Activated CD4-positive, CD25-positive, alpha-beta regulatory T cell treated with anti-CD3 and anti-CD28 coated beads, Interleukin-2, amount 50 U/mL, for 72 hours (primary cell): ENCODE measurements at places on chromosomes 5 and 9.

- DNase-seq: no peak
Observed at GRCh38 chr5:179162351-179163235, 102.4 kb downstream of the ZNF354C start.

GRCh38 chr5:74598731-74599130 lies 41.8 kb downstream of the ENC1 start:
- no peak for DNase-seq

DNA sequence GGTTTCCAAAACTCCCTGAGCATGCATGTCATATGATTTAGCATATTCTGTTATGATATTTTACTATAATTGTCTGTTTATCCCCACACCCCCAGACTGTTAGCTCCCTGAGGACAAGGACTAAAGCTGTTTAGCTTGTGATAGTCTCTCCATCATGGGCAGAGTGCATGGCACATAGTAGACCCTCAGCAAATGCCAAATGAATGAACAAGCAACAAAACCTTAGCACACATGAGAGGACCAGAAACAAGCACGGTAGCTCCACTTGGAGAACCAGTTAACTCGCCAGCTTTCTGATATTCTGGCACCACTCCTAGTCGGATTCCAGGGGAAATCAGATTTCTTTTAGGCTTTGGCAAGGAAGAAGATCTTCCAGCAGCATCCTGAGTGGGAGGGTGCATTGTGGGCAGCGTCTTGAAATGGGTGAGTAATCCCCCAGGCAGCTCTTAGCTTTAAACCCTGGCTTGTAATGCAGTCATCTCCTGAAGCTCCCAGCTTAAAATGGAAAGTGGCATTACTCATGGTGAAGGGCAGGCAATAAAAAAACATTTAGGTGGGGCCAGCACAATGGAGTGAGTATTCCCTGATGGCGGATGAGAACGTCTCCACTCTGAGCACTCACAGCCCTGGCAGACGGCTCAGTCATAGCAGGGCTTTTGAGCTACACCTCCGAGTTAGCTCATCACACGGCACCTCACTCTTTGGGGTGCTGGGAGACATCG lies 41.1 kb downstream of the FGF1 start:
- DNase-seq: no peak

DNA sequence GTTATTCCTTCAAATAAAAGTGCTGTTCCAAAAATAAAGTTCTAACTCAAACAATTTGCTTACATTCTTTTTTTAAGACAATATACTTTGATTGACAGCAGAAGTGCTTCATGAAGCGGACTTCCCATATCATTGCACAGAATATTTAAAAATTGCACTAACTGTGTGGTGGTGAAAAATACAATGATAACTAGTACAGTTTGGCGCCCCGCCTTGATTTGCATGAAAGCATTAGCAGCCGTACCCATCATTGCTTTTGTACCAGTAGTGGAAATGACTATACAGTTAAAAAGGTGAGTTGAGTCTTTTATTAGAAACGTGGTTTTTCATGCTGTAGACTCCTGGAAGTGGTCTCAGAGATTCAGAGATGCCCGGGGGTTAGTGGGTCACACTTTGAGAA lies 69.5 kb upstream of the MAP3K1 start:
- no peak for DNase-seq

- no peak for DNase-seq
Observed at GRCh38 chr5:13955896-13956295, 11.4 kb upstream of the DNAH5 start.

GRCh38 chr9:19583890-19584289 lies 175.1 kb downstream of the ACER2 start:
- no peak for DNase-seq

DNA sequence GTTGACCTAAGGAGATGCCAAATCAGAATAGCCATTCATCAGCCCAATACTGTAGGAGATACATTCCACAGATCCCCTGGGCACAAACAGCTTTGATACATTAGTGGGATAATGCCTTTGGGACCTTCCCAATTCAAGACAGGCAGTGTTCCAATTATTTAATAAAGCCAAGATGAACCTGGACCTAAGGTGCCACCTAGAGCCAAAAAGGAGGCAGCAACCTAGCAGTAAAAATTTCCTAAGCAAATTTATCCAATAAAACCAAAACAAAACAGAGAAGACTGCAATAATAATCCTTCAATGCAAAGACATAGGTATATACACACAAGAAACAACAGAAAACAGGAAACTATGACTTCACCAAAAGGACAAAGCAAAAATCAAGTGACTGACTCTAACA lies 253.0 kb downstream of the HINT1 start:
- no peak for DNase-seq

DNA sequence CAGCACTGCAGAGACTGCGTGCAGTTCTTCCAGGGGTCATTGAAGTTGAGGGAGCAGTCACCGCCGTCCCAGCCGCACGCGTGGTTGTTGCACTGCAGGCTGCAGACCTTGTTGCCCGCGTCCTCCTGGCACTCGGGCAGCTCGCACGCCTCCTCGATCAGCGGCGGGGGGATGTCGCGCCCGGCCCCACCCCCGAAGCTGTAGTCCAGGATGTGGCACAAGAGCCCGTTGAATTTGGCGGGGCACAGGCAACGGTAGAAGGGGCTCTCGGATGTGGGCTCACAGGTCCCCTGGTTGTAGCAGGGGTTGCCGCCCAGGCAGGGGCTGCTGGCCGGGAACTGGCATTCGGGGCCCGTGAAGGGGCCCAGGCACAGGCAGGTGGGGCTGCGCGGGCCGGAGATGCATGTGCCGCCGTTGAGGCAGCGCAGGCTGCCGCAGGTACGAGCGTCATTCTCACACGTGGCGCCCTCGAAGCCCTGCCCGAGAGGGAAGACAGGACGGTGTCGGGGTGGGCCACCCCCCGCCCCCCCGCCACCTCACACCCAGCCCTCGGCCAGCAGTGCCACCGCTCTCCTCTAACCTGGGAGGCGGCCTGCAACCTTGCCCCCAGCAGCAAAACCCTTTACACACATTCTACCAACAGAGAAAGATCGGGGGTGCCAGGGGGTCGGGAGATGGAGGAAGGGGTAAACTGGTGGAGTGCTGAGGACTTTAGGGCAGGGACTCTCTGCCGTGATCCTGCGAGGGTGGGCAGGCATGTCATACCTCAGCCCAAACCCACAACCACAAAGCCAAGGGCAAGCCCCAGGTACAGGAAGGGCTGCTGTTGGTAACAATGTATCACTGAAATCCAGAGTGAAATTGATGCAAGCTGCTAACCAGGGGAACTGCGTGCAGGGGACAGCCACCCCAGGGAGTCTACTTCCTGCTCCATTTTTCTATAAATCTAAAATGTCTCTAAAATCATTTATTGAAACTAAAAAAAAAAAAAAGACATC lies 22.9 kb upstream of the SEC16A start:
- no peak for DNase-seq

- no peak for DNase-seq
Observed at GRCh38 chr5:57191986-57192385, 18.1 kb downstream of the GPBP1 start.

- DNase-seq: no peak
Observed at GRCh38 chr9:110710420-110710819, 41.8 kb downstream of the MUSK start.

GRCh38 chr5:153618307-153618706 lies 127.8 kb downstream of the GRIA1 start:
- no peak for DNase-seq

DNA sequence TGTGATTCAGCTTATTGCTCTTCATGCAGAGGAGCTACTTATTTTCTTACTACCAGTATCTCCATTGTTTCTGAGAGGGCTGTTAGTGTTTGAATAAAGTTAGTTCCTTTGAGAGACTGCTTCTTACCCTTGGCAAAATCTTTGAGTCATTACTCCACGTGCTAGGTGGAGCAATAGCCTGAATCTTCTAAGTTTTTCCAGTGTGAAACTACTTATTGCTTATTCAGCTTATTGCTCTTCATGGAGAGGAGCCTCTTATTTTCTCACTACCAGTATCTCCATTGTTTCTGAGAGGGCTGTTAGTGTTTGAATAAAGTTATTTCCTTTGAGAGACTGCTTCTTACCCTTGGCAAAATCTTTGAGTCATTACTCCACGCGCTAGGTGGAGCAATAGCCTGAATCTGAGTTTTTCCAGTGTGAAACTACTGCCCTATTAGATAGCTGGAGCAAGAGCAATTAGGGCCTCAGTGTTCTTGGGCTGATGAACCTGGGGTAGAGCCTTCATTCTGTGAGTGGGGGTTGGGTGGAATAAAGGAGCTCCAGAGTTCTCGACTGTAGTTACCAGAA lies 41.9 kb downstream of the GPBP1 start:
- no peak for DNase-seq

GRCh38 chr9:34556949-34557348 lies 32.6 kb downstream of the CNTFR start:
- no peak for DNase-seq

- no peak for DNase-seq
Observed at GRCh38 chr5:160375166-160375565, 4.7 kb upstream of the C1QTNF2 start.

GRCh38 chr9:92970467-92970923 lies 23.2 kb downstream of the FGD3 start:
- DNase-seq: no peak

DNA sequence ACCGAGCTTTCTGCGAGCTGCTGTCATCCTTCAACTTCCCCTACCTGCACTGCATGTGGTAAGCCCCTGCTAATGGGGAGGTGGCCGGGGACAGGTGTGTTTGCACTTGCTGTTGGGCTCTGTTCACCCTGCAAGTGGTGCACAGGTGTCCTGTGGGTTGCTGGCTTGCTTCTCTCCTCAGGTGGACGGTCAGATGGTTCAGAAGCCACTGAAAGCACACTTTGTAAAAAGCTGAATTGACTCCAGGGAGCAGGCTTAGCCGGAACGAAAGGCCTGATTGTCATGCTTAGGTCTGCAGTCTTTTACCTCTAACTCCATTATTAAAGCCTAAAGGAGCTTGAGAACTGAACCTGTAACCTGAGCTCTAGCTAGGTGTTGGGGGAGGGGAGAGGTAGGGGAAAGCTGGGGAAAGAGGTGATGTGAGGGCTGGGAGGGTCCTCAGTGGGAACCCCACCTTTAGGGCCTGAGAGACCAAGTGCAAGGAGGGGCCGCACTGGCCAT lies 37.6 kb downstream of the ACER2 start:
- no peak for DNase-seq

GRCh38 chr9:80946496-80947170 lies 742.7 kb downstream of the TLE1 start:
- DNase-seq: no peak

DNA sequence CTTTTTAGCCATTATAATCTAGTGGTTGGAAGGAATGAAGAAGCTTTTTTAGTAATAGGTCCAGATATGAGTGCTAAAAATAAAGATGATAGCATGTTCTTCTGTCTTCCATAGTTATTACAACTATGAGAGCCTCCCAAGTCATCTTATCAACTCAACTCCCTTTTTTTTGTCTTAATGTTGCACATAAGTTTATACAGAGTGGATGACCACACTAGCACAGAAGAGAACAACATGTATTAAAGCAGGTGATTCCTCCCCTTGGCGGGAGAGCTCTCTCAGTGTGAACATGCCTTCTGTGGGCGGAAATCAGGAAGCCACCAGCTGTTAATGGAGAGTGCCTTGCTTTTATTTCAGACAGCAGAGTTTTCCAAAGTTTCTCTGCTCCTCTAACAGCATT lies 40.1 kb upstream of the STX17 start:
- DNase-seq: no peak

DNA sequence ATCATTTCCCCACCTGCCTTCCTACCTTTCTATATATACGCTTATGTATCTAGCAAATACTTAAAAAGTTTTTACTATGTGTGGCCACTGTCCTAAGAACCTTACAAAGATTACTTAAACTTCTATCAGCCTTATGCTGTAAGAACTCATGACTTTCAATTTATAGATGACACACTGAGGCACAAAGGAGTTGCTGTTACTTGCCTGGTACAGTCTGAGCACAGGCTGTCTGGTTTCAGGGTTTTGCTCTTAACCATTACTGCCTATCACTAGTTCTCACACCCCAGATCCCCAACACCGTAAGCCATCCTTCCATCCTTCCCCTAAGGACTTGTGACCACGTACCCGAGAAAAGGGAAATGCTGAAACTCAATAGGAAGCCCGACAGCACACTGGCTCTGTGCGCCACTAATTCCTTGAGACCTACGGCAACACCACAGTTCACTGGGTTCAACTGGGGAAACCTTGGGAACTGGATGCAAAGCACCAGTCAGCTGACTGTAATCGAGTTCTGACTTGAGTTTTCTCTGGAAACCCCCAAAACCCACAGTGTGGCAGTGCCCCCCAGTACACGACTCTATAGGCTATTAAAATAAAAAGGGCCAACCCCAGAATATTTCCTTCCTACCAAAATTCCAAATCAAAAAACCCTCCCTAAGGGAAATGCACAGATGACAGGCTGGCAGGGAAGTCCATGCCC lies 56.0 kb downstream of the AUH start:
- no peak for DNase-seq

DNA sequence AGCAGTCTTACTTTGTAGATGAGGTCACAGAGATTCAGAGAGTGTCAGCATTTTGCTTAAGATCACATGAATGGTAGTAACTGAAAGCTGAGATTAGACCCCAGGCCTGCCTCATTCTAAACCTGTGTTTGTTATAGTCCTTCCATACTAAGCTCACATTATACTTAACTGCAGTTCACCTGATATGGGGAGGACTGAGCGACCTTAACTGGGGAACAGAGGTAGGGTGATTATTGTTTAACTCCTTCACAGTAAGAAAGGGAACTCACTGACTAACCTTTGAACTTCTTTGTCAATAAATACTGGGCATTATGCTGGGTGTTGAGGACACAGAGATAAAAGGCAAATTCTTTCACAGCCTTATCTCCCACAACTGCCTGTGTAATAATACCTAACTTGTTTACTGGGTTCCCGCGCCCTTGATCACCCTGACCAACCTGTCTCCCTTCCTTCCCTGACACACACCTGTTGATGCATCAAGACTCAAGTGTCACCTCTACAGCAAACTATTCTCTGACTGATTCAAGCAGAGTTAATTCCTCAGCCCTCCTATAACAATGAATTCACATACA lies 27.2 kb downstream of the DEPDC1B start:
- DNase-seq: no peak

DNA sequence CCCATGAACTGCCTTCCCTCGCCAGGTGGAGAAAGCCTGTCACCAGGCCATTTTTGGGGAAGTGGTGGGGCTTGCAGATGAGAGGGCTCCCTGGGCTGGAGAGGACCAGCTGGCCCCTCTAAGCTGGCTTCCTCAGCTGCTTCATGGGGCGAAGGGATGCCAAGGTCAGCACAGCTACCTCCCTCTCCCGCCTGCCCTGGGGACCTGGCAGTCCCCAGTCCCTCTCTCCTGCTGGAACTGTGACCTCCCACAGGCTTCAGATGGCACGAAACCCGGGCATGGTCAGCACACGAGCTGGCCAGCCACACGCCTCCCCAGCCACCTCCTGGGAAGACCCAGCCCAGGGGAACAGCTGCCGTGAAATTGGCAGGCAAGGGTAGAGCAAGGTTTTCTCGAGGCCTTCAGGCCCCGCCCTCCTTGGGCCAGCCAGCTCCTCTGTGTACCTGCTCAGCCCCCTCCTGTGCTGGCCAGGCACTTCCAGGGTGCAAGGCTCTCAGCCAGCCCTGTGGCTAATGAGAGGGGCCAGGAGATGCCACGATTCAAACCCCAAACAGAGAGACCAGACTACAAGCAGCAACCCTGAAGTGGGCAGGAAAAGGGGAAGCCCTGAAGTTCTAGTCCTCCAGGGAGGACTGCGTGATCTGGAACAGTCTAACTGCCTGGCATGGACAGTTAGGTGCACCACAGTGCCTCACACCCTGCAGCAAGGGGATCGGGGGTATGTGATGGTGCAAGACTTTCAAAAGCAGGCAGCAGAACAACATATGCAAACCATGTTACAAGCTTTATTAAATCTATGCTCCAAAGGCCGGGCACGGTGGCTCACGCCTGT lies 12.9 kb downstream of the PLPP7 start:
- DNase-seq: no peak
